Activated CD4-positive, alpha-beta T cell treated with anti-CD3 and anti-CD28 coated beads, Interleukin-10, Interleukin-2, amounts not matched to agents 100 ng/mL and 50 ng/mL, durations not matched to agents 16 hours and 8 hours (primary cell): ENCODE measurements at places on chromosomes 13 and 19.

DNA sequence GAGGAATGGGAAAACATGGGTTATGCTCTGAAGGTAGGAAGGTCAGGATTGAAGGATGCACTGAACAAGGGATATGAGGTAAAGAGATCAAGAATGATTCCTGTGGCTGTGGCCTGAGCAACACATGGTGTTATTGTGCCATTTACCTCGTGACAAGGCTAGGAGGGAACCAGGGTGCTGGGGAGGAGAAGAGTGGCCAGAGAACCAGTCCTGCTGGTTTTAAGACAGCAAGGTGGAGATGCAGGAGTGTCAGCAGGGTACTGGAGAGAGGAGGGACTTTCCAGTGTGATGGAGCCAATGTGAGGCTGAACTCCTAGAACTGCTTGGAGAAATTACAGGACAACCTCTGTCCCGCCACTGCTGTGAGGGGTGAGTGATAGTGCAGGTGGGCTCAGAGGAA, 282.4 kb downstream of the MYO16 start:
- no peak for DNase-seq

DNA sequence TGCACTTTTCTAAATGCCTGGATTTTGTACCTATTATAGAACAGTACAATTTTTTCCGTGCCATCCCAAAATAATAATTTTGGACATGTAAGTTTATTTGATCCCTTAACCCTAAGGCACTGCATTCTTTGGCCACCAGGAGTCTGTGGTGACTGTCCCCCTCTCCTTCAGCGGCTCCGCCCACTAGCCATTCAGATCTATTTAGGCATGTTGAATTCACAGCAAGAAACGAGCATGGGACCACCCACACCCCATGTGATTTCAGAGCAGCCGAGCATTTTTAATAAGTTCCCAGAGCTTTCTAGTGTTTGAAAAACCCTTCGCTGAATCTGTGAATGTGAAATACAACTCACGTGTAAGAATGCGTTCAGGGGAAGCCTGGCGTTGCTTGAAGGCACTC, 567.5 kb downstream of the MYO16 start:
- DNase-seq: no peak

DNA sequence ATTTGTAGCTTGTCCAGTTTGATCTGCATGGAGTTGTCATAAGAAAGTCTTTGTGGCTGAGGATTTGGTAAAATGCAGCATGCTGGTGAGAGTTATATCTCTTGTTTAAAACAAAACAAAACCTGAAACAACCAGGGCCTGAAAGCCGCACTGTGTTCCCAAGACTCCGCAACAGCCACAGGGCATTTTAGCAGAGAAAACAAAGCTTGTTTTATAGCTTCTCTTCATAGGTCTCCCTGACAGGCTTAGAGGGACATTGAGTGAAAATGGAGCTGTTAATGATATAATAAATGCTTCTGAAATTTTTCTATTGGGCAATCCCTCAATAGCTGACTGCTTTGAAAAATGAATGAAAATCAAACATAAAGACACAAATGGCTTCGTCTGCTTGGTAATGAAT, 148.7 kb upstream of the RNF113B start:
- DNase-seq: no peak

- no peak for DNase-seq
Measured at GRCh38 chr13:33637978-33638743, 179.8 kb upstream of the RFC3 start.

GRCh38 chr13:107438251-107438650, 777.1 kb downstream of the LIG4 start:
- DNase-seq: no peak
